Smooth muscle cell of the brain vasculature (primary cell): ENCODE measurements at places on chromosomes 12 and 14.

GRCh38 chr12:103688376-103689063 is 101.4 kb downstream of the STAB2 start:
- DNase-seq = no peak

GRCh38 chr12:116241157-116241759 is 36.2 kb downstream of the MED13L start:
- no peak for DNase-seq

DNA sequence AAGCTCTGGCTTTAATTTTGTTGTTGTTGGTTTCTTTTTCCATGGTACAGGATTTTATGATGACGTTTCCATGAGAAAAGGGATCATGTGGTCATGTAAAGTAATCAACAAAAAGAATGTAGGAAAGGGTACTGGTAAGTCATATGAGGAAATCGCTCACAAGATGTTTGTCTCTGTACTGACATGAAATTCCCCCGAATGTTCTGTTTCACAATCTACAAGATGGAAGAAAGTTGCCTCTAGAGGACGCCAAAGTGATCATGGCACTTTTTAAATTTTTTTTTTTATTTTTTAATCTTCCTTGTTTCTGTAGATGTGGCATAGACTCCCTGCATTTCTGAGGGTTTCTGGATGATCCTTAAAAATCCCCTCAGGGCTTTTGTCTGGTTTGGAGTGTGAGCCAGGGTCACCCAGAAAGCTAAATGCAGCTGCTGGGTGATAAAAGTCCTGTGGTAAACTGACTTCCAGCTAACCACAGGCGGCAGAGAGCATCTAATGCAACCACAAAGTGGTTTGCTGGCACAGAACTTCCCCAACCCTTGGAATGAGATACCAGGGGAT is 393.5 kb downstream of the CCDC91 start:
- no peak for DNase-seq

- DNase-seq = no peak
These were observed 105.6 kb downstream of the GPR135 start for GRCh38 chr14:59359431-59360124.

- no peak for DNase-seq
These were observed 22.4 kb upstream of the GPR33 start for GRCh38 chr14:31510222-31510621.

GRCh38 chr12:131415781-131416180 is 295.1 kb upstream of the SFSWAP start:
- DNase-seq = no peak
